COR-L47 (cell line): ENCODE measurements at places on chromosomes 5 and 9.

DNA sequence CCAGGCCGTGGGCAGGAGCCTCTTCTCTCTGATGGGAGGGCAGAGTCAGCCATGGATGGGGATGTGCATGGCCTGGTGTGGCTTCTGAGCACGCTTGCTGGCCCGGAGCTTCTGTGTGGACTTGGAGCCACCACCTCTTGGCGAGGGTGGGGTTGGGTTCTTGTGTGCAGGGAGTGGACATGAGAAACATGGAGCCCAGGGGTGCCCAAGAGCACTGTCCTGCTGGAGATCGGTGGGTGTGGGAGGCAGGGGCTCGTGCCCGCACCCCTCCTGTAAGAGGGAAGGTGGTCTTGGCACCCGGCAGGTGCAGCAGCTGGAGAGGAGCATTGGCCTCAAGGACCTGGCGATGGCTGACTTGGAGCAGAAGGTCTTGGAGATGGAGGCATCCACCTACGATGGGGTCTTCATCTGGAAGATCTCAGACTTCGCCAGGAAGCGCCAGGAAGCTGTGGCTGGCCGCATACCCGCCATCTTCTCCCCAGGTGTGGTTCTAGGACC is 23.8 kb downstream of the FBXW5 start:
- DNase-seq = no peak

GRCh38 chr5:90398726-90399125 is 10.8 kb downstream of the CETN3 start:
- DNase-seq = no peak

DNA sequence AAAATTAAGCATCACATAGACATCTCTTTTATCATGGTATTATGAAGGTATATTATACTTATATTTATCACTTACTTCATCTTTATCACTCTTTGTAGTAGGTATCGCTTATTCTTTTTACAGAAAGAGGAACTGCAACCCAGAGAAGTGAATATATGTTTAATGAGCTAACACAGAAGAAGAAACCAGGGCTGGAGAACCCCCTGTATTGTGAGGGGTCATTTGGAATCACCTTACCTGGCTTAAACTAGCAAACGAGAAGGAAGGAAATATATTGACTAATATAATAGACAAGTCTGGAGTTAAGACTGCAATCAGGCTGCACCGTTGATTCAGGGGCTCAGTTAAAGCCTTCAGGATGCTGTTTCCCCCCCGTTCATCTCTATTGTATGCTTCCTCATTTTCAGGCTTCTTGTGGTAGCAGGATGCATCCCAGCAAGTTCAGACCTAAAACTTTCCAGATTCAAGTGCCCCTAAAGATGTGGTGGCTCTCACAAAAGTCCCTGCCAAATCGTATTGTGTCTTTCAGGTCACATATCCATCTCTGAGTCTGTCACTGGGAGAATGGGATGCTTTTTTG is 146.4 kb downstream of the GCNT1 start:
- no peak for DNase-seq

DNA sequence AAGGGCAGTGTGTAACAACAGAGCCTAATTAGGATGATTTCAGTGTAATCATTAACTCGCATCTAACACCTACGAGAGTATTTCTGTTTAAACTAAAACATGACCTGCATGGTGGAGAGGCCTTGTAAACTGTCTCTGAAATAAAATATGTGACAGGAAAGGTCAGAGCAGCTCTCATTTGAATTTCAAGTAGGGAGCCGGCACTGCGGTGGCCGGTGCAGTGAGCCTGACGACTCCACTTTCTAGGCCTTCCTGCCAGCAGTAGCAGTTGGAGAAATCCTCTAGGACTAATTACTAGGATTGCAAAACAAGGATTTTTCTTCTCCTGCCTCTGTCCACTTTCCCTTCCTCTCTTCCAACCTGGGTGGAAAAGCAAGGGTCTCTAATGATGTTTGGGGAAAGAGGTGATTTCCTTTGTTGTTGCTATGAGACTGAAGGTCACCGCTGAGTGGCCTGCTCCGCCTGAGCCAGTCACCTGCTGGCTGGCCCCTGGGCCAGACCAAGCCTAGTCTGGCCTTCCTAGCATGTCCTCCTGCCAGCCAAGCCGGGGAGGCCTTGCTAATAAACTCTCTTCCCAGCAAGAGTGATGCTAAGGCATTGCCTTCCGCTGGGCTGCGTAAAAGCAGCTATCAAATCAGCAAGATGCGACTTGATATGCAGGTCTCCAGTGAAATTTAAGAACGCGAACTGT is 245.7 kb downstream of the PSAT1 start:
- no peak for DNase-seq

DNA sequence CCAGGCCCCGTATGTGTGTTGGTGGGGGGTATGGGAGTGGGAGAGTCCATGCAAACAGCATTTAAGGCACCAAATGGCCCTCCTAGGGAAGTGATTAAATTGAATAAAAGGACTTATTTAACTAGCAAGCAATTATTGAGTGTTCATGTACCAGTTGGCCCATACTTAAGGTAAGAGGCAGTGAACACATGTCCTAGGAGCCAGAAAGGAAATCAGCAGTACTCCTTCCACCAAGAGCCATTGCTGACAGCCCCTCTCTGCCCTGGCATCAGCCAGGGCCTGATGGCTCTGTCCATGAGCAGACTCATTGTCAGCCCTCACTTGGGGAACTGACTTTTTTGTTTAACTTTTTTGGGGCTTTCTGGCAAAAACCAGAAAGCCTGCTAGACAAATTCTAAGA is 10.4 kb upstream of the SHROOM1 start:
- DNase-seq = peak; percentile 24

DNA sequence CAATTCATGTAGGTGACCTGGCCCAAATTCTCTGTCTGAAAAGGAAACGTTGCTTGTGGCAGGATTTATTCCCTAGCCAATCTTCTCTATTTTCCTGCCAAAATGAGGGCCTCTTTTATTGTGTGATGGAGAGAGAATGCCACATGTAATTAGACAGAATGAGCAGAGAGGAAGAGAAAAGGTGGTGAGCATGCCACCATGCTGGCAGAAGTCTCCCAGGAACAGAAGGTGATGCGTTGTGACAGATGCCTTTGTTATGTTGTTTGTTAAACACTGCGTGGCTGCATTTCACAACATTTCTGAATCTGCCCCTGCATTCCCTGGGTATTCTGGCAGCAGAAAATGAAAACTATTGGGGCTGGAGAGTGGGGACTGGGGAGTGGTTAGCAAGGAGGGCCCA is 577.6 kb downstream of the TLR4 start:
- no peak for DNase-seq

DNA sequence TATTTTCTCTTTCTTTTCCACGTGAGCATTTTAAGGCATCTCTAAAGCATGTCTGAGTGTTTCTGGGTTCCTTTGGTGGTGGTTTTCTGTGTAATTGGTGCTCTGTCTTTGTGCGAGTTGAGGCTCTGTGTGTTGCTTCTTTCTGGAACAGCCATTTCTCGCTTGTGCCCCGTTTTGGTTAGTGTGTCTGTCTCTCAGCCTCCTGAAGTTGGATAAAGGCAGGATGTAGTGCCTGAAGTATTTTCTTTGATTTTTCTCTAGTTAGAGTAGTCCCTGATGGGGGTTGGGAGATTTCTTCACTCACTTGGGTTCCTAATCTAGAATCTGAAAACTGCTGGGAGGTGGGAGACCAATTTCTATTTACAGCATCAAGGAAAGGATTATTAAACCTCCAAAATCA is 129.7 kb upstream of the TMEM161B start:
- DNase-seq = no peak

GRCh38 chr5:178323961-178324360 is 91.4 kb upstream of the PHYKPL start:
- DNase-seq = no peak

- DNase-seq = no peak
Measured at GRCh38 chr5:87413343-87413645, 564 bp upstream of the CCNH start.
